ENCODE measurements at places on chromosomes 6 and 20. TPM values are rescaled to one million over a fixed set of nuclear protein-coding genes. Genes with fewer than 3 reads are reported as not detected.

The DNAJC5 gene
- polyA plus RNA-seq = 2.9 TPM

The PACRG gene
- not detected for polyA plus RNA-seq

The TUBE1 gene
- 10.4 TPM for polyA plus RNA-seq

The FANCE gene
- polyA plus RNA-seq = 9.7 TPM

The ZNF165 gene
- 7.1 TPM for polyA plus RNA-seq

The MMUT gene
- polyA plus RNA-seq = 10.7 TPM

The NHSL1 gene
- not detected for polyA plus RNA-seq

The TMEM170B gene
- 2.4 TPM for polyA plus RNA-seq
